ENCODE measurements at places on chromosomes 3 and 15. TPM values are rescaled to one million over a fixed set of nuclear protein-coding genes. Genes with fewer than 3 reads are reported as not detected.

GRCh38 chr3:149371001-149371722 is 6.3 kb downstream of the TM4SF1 start:
- DNase-seq = no peak

GRCh38 chr3:115281697-115282675 is 134.9 kb upstream of the ZBTB20 start:
- no peak for DNase-seq

Gene TRH
- total RNA-seq = not detected

- DNase-seq = no peak
Measured at GRCh38 chr3:16379838-16380237, 114.8 kb downstream of the OXNAD1 start.

Gene ACVR2B
- total RNA-seq = 4.8 TPM

DNA sequence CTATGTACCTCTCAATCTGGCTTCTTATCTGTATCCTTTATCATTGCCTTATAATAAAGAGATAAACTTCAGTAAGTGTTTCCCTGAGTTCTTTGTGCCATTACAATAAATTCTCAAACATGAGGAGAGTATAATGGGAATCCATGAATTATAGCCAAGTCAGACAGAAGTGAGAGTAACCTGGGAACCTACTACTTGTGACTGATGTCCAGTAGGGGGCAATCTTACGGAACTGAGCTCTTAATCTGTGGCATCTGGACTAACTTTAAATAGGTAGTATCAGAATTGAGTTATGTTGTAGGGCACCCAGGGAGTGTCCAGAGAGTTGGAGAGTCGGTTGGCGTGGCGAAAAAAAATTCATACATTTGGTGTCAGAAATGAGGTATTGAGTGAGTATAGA is 542.6 kb downstream of the ZBBX start:
- DNase-seq = no peak

Gene CASR
- total RNA-seq = not detected

Gene CTXN2
- total RNA-seq = not detected

Gene GRAMD1C
- 2.1 TPM for total RNA-seq

Measured in left cardiac atrium (tissue), 4 donors.